Forelimb muscle (tissue), 1 donor: ENCODE measurements at places on chromosomes 3 and 15.

GRCh38 chr3:107662124-107662507, 139.4 kb downstream of the BBX start:
- peak; percentile 25 for DNase-seq

DNA sequence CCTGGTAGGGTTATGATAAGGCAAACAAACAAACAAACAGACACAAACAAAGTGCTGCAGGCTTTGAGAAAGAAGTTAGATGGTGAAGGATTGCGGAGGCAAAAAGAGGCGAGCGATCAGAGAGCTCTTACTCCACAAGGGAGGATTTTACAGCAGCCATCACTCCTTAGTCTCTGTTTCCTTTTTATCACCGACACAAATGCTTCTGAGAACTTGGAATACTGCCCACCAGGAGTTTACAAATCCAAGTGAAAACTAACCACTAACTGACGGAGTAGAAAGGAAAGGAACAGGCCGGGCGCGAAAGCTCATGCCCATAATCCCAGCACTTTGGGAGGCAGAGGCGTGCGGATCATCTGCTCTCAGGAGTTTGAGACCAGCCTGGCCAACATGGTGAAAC, 35.6 kb upstream of the GPR160 start:
- DNase-seq: no peak

GRCh38 chr3:171824824-171825221, 14.5 kb upstream of the PLD1 start:
- no peak for DNase-seq

DNA sequence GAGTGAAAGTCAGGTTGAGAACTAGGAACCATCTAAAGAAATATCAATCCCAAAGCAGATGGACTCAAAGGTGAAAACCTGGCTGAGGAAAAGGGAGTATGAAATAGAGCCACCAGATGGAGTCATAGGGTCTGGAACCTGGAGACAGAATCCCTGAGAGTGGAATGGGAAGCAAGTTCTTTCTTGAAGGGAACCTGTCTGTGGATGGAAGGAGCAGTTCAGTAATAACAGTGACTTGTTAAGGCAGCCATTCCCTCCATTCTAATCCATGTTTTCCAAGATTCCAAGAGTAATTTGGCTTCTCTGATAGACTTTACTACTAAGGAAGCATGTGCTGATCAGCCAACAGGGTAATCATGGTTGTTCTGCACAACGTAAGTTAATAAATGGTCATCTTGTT, 22.5 kb upstream of the AQP9 start:
- no peak for DNase-seq

GRCh38 chr3:41502023-41502422, 302.7 kb downstream of the CTNNB1 start:
- peak; percentile 11 for DNase-seq
